Cardiac septum (tissue), 1 donor: ENCODE measurements at places on chromosomes 7 and 10.

GRCh38 chr7:11261470-11261869 lies 287.8 kb downstream of the PHF14 start:
- DNase-seq = no peak

GRCh38 chr7:116477625-116478024 lies 21.9 kb upstream of the CAV2 start:
- no peak for DNase-seq

GRCh38 chr7:51428217-51428887 lies 111.7 kb upstream of the COBL start:
- no peak for DNase-seq

GRCh38 chr7:137954614-137955013 lies 47.3 kb downstream of the CREB3L2 start:
- no peak for DNase-seq

GRCh38 chr10:60086862-60087261 lies 180.5 kb upstream of the CCDC6 start:
- DNase-seq = no peak

DNA sequence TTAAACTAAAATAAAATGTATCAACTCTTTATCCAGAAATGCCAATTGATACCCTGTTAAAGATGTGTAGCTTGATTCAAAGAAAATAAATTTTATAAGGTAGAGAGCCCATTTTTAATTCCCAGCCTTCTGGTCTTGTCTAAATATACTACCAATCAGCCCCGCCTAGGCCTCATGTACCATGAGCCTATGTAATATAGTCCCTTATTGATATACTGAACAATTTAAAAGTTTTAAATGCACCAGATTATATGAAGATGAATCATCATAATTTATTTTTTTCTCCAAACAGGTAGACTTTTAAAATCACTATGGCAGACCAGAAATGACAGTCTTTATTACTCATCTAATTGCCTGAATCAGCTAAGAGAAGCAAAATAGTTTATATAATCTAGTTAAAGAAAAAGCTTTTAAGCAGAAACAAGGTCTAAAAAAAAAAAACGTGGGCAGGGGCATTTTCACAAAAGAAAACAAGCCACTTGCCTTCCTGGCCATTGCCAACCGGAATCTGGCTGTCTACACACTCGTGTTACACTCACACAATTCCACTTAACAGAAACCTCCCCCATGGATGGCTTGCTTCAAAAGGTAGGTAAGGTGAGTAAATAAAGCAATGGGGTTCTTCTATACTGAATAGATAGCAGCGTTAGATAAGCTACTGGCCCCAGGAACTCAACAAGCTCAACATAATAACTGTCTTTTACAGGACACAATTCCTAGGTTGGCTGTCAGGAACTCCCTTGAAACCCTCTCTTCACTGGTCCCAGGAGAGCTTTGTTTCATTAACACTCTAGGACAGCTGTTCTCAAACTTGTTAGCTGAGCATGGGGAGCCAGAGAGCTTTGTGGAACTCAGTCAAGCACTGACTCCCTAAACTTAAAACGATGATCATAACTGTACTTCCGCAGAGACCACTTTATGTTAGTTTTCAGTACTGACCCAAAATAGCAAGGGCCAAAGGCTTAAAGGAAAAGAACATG lies 37.2 kb downstream of the RAPGEF5 start:
- no peak for DNase-seq

DNA sequence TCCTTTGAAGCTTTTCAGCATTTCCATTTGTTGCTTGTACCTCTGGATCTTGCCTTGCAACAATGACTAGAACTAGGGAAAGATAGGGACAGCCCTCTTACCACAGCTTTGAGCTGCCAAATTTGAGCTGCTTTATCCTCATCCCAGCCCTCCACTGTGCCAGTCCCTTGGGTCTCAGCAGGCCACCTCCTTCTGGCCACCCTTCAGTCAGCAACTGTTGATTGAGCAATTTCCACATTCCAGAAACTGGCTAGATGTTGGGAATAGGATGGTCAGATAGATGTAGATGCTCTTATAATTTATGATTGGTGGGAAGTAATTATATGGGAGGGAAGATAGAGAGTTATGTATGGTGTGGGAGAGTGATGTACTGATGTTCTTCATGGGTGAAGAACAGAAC lies 100.1 kb downstream of the ST7 start:
- no peak for DNase-seq

GRCh38 chr10:114176511-114176910 lies 2.5 kb upstream of the CCDC186 start:
- DNase-seq = no peak

GRCh38 chr10:99328579-99329303 lies 415 bp upstream of the CNNM1 start:
- no peak for DNase-seq
